Activated T-cell treated with anti-CD3 and anti-CD28 coated beads for 1 hour (primary cell): ENCODE measurements at places on chromosomes 3 and 15.
A peak's percentile ranks its signal among the peaks of the same experiment; 100 is the strongest.

- no peak for DNase-seq
Observed at GRCh38 chr3:155012584-155012983, 67.5 kb upstream of the MME start.

GRCh38 chr3:133833880-133834620 is 28.4 kb downstream of the SRPRB start:
- DNase-seq = no peak

GRCh38 chr15:85763157-85763556 is 31.6 kb downstream of the KLHL25 start:
- DNase-seq = no peak

DNA sequence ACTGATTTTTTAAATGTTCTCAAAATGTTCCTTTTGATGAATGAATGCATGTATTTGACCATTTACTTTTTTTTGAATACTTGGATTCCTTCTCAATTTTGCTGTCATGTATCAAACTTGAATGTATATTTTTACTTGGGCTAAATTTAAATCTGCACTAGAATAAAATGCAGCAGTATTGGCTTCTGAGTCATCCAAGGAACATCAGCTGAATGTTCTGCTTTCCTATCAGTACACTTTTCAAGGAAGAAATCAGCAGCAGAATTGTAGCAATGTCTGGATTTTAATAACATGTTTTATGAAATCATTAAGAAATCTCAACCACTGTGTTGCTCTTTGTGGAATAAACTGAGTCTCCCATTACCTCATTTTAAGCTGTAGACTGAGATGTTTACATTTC is 57.0 kb upstream of the COL6A6 start:
- DNase-seq = no peak

GRCh38 chr15:71812966-71813722 is 2.8 kb downstream of the NR2E3 start:
- no peak for DNase-seq

- no peak for DNase-seq
Observed at GRCh38 chr3:171122240-171122639, 95.7 kb upstream of the SLC2A2 start.

DNA sequence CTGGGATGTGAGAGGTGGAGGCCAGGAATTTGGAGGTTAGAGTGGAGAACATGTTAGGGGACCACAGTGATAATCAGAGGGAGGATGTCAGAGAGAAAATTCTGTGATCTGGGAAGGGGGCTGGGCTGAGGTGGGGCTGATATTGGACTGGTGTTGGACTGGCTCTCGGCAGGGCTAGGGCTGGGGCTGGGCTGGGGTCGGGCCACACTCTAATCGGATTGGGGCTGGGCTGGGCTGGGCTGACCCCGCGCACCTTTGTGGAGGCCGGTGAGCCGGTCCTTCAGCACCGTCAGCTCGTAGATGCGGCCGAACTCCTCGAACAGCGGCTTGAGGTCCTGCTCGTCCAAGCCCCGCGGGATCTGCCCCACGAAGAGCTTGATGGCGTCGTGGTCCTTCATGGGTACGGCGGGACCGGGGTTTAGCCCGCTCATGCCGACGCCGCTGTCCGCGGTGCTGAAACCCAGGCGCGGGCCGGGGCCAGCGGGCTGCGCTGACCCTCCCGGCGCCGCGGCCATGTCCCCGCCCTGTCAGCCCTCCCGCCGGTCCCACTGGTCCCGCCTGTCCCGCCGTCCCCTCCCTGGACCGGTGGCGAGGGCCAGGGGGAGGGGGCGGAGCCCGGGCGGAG is 485 bp downstream of the CELF6 start:
- peak; percentile 20 for DNase-seq

DNA sequence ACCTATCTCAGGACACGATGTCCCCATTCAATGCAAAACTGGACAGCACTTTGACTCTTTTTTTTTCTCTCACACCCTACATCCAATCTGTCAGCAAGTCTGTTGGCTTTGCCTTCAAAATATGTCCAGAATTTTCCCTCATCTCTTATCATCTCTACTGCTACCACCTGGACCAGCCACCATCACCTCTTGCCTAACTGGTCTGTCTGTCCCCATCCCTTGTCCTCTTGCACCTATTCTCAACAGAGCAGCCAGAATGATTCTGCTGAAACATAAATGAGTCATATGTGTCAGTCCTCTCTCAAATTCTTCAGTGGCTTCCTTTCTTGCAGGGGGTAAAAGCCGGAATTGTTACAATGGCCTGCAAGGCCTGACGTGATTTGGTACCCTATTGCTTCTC is 105.8 kb downstream of the CYP19A1 start:
- DNase-seq = no peak

- no peak for DNase-seq
Observed at GRCh38 chr15:88932875-88933330, 19.7 kb upstream of the MFGE8 start.

DNA sequence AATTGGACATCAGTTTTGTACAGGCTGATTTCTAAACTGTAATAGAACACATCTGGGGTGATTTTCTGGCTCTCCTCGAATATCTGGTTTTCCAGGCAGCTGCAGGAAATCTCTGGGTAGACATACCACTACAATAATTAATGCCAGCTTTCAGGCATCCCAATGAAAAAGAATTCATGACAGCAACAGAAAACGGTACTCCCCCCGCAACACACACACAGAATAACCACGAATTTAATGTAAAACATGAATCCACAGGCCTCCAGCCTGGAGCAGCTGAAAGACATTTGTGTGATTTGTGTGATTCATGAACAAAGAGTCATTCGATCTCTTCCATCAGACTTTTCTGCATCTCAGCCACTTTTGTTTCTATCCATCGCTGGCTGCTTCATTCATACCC is 262.2 kb downstream of the MAGI1 start:
- no peak for DNase-seq

DNA sequence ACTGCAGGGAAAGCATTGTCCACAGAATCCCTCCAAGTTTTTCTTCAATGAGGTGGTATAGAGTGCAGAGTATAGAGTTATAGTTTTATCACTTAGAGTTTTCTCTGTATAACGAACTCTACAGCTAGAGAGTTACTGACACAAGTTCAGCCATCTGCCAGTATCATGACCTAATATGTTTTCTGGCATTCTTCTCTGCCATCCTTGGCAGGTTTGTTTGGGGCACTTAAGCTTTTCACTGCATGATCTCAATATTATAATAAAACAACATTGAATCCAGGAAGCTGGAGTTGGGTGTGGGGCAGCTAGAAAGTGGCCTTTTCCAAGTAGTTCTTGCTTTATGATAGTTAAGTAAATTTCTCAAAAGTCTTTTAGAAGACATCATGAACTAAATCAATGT is 743.5 kb upstream of the ARPP21 start:
- DNase-seq = no peak

- no peak for DNase-seq
Observed at GRCh38 chr3:119562307-119562961, 3.0 kb upstream of the CD80 start.

- no peak for DNase-seq
Observed at GRCh38 chr3:129162729-129163579, 2.1 kb upstream of the ISY1 start.

DNA sequence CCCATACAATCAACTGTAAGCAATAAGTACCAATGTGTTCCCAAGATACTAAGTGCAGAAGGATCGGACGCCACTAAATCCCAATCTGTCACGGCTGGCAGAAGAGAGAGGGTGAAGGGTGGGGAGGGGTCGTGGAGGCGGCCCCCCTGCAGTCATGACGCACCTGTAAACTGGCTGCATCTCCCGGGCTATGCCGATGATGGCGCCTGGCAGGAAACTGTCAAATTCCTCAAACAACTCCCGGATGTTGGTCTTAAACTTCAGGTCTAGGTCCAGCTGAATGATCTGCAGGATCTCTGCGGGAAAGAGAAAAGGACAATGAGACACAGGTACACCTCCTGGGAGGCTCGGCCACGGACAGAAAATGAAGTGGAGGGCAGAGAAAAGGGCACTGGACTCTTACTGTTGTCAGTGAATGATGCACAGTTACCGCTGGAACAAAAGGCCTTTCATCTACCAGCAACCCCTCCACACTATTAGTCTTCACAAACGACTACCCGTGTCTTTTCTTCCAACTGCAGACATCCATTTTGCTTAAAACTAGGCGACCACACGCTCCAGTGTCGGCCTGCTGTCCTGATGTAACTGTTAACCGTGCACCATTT is 114.6 kb downstream of the XXYLT1 start:
- no peak for DNase-seq

DNA sequence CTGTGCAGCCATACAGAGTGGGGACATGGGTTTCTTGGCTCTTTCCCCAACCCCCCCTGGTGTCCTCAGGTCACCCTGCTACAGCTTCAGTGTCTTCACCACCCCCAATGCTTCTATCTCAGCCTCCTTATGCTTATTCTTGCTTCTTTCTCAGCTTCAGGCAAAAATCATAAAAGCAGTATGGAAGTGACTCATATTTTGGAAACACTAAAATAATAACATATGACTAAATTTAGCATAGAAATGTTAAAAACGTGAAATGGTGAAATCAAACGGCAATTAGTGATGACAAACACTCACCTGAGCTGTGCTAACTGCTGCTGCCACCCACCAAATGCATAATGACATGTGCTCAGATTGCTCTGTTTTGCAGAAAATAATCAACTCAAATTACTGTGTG is 475.2 kb upstream of the EPHA3 start:
- DNase-seq = no peak

DNA sequence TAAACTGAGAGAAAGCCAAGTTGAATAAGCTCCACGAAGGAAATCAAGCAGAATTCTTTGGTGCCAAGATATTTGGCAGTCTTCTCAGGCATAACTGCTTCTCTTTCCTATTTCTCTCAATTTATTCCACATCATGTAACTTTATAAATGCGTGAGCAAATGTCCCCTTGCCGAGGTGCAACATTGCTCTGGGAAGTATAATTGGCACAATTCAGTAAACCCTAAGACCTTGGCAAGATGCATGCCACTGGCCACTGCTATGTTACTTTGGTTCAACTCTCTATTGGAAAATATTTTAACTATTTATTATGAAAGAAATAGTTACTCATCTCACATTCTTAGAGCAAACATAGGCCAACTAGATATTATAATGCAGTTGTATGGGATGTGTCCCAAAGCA is 170.2 kb downstream of the SUCNR1 start:
- no peak for DNase-seq

- DNase-seq = no peak
Observed at GRCh38 chr3:127339928-127340861, 52.3 kb upstream of the PRR20G start.

- no peak for DNase-seq
Observed at GRCh38 chr3:155737844-155738460, 6.9 kb downstream of the PLCH1 start.

- no peak for DNase-seq
Observed at GRCh38 chr3:79086514-79086913, 681.3 kb downstream of the ROBO1 start.

DNA sequence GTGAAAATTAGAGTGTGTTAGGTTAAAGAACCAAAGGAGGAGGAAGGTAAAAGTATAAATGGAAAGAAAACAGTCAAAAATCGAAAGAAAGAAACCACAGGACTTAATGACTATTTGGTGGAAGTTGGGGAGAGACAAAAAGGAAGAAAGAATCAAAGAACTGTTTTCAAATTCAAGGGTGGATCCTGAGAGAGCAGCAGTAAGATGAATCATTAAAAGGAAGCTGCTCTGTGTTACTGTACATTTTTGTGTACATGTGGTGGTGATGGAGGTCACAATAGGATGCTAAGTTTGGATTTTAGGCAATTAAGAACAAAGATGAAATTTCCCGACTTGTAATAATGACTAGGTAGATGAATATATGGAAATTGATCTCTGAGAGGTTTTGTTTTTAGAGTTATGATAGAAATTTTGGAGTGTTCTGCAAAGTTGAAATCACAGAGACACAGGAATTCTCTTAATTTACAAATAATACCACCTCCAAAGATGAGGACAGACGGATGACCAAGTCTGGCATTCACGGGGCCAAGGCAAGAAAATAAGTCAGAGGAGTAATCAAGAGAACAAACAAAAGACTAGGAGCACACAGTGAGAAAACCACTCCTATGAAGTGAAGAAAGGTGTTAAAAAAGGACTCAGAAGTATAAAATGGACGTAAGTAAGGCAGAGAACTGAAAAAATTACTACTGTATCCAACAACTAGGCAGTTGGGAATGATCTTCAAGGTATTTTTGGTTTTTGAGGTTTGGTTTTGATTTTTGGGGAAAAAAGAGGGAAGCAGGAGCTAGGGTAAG is 7.1 kb downstream of the DHX36 start:
- DNase-seq = no peak

GRCh38 chr15:77107531-77108355 is 36.8 kb upstream of the TSPAN3 start:
- peak; percentile 8 for DNase-seq

DNA sequence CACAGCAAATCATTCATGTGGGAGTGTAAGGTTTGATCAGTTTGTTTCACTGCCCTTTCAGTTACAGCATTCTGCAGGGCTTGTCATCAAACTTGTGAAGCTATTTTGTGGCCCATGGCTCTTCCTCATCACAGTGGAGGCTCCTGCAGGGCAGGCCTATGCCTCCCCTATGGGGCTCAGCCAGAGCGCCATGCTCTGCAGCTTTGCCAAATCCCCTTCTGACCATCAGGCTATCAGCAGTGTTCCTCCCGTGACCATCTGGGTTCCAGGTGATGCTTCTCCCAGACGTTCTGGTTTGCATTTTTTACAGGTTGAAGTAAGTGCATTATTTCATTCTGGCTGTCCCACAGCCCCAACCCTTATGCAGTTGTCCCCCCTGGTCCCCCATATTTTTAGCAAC is 28.1 kb upstream of the REC114 start:
- no peak for DNase-seq

GRCh38 chr3:11913316-11913715 is 66.6 kb upstream of the TAMM41 start:
- DNase-seq = no peak

DNA sequence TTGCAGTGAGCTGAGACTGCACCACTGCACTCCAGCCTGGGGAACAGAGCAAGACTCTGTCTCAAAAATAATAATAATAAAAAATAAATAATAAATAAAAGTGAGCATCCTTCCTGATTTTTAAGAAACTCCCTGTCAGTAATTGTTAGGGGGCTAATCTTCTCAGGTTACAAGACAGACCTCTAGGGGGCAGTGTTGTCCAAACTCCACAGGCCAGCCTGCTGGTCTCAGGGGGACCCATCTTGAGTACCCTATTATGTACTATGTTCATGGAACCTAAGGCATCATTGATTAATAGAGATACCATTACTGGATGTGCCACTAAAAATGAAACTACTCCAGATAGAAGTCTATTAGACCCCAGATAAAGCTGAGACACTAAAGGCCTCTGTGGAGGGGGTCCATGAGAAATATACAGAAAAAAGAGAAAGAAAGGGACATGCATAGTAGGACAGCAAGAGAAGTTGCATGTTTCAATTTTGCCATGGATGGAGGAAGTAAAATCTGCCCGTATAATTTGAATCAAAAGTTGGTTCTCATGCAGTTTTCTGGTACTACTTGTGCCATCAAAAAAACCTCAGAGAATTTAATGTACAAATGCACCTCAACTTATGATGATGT is 85.5 kb upstream of the CDV3 start:
- peak; percentile 49 for DNase-seq

- DNase-seq = no peak
Observed at GRCh38 chr15:25512957-25513356, 74.1 kb upstream of the UBE3A start.
